EL (cell line): ENCODE measurements at places on chromosomes 7 and 10.

DNA sequence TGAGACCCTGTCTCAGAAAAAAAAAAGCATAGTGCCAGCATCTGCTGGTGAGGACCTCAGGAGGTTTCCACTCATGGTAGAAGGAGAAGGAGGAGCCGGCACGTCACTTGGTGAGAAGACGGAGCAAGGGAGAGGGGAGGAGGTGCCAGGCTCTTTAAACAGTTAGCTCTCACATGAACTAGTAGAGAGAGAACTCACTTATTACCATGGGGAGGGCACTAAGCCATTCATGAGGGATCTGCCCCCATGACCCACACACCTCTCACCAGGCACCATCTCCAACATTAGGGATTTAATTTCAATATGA is 62.9 kb upstream of the VKORC1L1 start:
- DNase-seq, result no peak

GRCh38 chr10:178208-178607 is 43.0 kb downstream of the ZMYND11 start:
- DNase-seq, result peak; percentile 39

- DNase-seq, result no peak
Measured at GRCh38 chr10:75117995-75118394, 6.5 kb downstream of the SAMD8 start.

DNA sequence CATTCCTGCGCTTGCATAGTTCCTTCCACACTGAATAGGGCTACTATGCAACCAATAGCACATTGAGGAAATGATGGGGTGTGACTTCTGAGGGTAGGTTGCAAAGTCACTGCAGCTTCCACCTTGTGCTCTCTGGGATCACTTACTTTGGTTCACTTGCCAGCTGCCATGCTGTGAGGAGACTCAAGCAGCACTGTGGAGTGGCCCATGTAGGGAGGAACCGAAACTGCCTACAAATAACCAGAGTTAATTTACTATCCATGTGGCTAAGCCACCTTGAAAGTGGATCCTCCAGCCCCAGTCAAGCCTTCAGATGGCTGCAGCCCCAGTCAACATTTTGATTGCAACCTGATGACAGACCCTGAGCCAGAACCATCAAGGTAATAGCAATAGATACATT is 64.3 kb downstream of the FAM204A start:
- DNase-seq, result no peak

- no peak for DNase-seq
Measured at GRCh38 chr7:140015471-140015970, 47.2 kb downstream of the PARP12 start.
